Ecto neural progenitor cell (in vitro differentiated cells): ENCODE measurements at places on chromosomes 5 and 9.

DNA sequence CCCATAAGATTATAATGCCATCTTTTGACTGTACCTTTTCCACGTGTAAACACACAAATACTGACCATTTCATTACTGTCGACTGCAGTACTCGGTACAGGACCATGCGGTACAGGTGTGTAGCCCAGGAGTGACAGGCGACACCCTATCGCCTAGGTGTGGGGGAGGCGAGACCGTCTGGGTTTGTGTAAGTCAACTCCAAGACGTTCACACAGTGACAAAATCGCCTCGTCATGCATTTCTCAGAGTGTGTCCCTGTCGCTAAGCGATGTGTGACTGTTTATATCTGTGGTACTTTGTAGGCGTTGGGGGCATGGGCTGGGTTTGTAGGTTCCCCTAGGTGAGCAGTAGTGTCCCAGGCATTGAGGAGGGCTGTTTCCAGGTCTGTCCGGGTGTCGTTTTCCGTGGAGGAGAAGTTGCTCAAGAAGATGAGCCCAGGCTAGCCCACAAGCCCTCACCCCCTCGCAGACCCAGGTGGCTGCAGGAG is 20.3 kb downstream of the NEK6 start:
- no peak for DNase-seq

- DNase-seq, result no peak
Observed at GRCh38 chr9:101664453-101664852, 69.7 kb upstream of the PPP3R2 start.

GRCh38 chr5:148336704-148337435 is 1.5 kb downstream of the SPINK9 start:
- no peak for DNase-seq

DNA sequence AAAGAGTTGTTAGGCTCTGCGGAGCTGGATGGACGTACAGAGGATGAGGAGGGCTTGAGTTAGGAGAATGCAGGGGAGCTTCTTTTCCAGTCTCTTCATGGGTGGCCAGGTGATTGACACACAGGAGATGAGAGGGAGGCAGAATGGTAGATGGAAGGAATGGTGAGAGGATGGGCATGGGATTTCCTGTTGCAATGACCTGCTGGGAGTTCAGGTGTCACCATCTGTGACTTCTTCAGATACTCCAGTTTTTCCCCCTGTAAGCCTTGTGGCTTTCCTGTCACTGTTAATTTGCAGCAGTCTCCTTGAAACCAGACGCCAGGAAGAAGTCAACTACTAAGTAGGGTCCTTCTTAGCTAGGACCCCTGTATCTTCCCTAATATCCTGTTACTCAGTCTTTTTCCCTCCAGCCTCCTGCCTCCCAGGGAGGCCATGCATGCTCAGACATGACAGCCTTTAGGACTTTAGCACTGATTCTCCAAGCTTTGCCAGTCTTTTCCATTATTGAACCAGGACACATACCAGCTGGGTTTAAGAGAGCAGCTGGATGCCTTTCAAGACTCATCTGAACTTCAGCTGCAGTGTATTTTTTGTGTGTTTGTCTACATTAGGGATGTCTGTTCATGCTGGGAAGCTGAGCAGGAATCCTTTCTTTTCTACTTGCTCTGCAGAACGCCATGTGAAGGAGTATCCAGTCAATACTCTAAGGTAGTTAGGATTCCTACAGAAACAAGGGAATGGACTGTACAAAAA is 67.2 kb upstream of the CD180 start:
- no peak for DNase-seq

- DNase-seq, result no peak
Observed at GRCh38 chr9:91790917-91791316, 159.1 kb downstream of the ROR2 start.

DNA sequence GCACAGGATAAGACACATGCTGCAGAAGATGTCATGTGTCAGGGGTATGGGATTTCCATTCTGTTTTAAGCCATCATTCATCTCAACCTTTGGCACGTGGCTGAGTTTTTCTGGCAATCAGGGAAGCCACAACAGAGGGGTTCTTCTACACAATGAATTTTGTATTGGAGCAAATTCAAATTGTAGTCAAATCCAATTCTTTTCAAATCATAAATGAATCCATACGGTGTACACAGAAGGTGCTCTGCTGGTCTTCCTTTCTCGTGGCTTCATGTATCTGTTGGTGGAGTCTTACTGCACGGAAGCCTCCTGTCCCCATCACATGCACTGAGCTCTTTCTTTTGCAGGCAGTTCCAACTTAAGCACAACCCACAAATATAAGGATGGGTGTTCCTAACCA is 436.7 kb upstream of the DAP start:
- no peak for DNase-seq

- DNase-seq, result no peak
Observed at GRCh38 chr9:79284081-79284480, 287.7 kb upstream of the TLE4 start.

DNA sequence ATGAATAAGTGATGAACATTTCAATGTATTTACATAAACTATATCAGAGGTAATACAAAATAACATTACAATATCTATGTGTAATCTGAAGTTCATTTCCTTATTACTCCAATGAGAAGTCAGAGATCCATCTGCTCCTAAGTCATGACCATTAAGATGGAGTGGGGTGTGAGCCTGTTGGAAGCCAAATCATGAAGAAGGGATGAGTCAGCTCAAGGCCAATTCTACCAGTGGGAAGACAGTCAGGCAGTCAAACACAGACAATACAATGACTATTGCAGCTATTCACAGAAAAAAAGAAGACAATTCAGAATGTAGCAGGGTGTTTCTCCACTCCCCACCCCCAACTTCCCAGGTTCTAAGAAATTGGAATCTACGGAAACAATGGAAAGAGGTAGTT is 155.0 kb downstream of the NFIB start:
- DNase-seq, result no peak

DNA sequence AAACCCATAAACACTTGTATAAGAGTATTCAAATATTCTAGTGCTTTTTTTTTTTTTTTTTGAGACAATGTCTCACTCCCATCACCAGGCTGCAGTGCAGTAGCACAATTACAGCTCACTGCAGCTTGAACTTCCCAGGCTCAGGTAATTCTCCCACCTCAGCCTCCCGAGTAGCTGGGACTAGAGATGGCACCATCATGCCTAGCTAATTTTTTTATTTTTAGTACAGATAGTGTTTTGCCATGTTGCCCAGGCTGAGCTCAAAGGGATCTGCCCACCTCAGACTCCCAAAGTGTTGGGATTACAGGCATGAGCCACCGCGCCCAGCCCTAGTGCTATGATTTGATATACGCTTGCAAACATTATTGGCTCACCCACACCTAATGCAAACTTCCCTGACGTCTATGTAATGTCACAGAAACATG is 11.8 kb downstream of the IL6ST start:
- no peak for DNase-seq

- DNase-seq, result no peak
Observed at GRCh38 chr9:122331523-122331927, 39.3 kb upstream of the PTGS1 start.

- no peak for DNase-seq
Observed at GRCh38 chr9:14515049-14515448, 178.2 kb downstream of the ZDHHC21 start.

- DNase-seq, result no peak
Observed at GRCh38 chr5:53900677-53901076, 340.2 kb downstream of the NDUFS4 start.

DNA sequence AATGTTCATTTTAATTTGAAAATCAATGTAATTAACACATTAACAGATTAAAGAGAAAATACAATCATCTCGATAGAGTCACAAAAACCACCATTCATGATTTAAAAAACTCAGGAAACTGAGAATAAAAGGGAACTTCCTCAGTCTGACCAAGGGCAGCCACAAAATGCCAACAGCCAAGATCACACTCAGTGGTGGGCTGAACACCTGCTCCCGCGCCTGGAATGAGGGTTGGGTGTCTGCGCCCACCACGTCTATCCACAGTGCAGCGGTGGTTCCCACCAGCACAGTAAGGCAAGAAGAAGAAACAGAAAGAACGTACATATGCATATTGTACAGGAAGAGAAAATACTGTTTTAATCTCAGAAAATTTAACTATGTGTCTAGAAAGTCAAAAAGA is 11.7 kb upstream of the NSMF start:
- no peak for DNase-seq

- no peak for DNase-seq
Observed at GRCh38 chr5:82374637-82375036, 96.5 kb upstream of the RPS23 start.

GRCh38 chr9:16921855-16922254 is 51.4 kb upstream of the BNC2 start:
- DNase-seq, result no peak

GRCh38 chr9:96150324-96151227 is 151.4 kb downstream of the HSD17B3 start:
- DNase-seq, result no peak

GRCh38 chr9:119781886-119782285 is 412.7 kb upstream of the BRINP1 start:
- DNase-seq, result no peak

DNA sequence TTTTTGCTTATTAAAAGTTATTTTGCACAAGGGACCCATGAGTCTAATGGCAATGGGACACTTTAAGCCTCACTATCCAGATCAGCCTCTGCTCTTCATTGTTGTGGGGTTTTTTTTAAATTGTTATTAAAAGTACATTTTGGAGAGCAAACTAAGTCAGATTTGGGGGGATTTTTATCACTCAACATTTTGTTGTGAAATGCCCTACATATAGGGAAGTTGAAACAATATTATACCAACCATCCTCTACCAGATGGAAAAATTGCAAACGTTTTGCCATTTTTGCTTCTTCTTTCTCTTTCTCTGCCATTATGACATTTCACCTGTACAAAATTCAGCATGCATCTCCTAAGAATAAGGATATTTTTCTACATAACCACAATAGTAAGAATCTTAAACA is 75.3 kb downstream of the SLC1A3 start:
- no peak for DNase-seq

DNA sequence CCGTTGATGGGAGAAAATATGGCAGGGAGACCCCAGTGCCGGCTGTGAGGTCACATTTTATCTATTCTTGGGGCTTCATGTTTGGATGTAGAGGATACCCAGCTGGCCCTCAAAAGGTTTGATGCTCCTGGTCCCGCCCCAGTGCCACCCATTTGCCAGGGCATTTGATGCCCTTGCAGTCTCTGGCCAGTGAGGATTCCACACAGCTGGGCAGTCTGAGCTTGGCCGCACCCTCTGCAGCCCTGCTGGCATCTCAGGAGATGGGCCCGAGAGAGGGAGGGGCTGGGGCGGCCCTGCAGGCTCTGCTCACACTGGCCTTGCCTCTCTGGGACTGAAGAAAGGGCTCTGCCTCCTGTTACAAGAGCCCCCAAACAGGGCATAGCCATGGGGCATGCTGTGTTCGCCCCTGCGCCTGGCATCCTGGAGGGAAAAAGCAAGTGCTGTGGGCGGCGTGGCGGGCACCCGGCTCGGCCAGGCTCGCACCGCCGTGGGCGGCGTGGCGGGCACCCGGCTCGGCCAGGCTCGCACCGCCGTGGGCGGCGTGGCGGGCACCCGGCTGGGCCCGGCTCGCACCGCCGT is 27.6 kb downstream of the ADAMTSL2 start:
- no peak for DNase-seq

- no peak for DNase-seq
Observed at GRCh38 chr5:474840-475661, 32.1 kb downstream of the EXOC3 start.
